ENCODE measurements at places on chromosomes 2 and 18. TPM values are rescaled to one million over a fixed set of nuclear protein-coding genes. Genes with fewer than 3 reads are reported as not detected.

- no peak for DNase-seq
These were observed 6.9 kb downstream of the ACYP2 start for GRCh38 chr2:54122171-54122935.

DNA sequence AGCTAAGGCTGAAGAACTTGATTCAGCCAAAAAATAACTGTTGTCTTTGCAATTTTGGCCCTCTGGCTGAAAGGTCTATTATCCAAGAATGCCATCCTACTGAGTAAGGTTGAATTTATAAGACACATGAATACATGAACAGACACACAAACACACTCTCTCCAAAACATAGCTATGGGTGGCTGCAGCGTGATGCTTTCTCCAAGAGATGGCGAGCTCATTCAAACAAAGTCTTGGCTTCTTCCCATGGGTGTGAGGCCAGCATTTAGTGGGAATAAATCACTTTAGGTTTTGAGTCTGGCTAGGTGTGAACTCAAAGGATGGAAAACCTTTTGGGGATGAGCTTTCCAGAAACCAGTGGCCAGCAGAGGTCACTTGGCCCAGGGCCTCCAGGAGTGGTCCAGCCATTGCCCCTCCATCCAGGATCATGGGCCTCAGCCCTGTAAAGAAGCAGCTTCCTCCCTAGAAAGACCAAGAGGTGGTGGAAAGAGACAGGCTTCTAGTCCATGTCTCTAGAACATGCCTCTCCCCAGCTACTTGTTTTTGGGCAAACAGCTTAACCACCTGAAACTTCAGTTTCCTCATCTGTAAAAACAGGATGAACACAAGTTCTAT, 11.0 kb upstream of the OSR1 start:
- no peak for DNase-seq

DNA sequence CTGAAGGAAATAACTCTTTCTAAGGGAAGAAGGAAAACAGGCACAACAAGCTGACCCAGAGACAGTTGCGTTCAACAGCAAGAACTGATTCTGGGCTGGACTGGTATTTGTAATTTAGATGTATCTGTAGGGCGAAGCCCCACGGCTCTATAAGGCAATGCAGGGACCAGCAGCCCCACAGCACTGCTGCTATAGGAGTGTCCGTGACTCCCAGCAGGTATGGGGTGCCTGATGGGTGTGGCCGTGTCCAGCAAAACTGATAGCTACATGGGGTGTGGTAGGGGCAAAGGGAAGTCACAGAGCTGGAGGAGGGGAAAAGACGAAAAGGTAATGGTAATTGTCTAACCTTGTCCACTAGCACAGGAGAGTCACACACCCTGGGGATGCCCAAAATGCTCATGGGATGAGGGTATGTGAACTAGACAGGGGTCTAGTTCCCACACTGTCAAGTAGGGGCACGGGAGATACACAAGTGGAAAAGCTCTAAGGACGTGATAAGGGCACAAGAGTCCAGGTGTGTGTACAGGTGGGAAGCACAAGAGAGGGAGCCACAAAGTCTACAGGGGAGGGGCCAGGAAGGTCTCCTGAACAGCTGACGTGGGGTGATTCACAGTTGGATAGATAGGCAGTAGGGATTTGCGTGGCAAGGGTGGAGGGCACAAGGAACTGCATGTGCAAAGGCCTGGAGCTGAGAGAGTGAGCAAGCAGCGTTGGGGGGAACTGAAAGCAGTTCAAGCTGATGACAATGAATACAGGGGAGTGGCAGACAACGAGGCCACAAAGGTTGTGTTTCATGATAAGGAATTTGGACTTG, 48.5 kb upstream of the ASPRV1 start:
- no peak for DNase-seq

DNA sequence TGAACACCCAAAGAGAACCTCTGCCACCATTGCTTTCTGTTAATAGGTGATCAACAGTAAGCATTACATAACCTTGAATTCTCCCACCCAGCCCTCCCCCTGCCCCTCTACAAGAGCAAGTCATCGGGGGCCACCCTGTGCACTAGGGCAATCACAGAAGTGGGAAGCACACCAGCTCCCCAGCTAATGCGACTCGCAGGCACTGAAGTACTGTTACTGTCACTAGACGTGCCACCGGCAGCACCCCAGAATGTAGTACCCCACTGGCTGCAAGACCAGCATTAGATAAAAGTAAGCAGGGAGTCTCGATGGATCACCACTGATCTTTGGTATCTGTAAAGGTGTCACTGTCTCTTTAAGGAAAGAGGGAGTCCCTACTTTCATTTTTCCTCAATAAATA, 167.6 kb downstream of the FAM210A start:
- DNase-seq: no peak

GRCh38 chr2:86225581-86225980, 26.3 kb downstream of the MRPL35 start:
- no peak for DNase-seq

The ADD2 gene
- not detected for total RNA-seq

DNA sequence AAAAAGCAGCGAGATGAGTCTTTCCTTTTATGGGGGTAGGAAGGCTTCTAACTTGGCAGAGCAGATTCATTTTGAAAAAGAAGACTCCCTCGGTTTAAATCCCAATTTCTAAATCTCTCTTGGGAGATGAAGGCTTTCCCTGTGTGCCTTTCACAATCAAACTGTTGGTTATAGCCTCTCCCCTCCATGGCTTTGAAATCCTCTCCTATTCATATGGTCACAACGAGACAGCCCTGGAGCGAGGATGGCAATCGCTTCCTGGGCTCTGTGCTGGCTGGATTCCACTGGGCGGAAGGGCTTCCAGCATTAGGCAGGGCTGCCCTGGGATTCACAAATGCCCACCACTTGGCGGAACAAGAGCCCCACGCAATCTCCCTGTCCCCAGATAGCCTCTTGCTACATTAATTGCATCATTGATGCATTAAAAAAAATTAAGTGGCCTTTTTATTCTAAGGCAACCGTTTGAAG, 1.6 kb downstream of the CAVIN2 start:
- no peak for DNase-seq

The IL36RN gene
- total RNA-seq: not detected

The LTBP1 gene
- 8.7 TPM for total RNA-seq

DNA sequence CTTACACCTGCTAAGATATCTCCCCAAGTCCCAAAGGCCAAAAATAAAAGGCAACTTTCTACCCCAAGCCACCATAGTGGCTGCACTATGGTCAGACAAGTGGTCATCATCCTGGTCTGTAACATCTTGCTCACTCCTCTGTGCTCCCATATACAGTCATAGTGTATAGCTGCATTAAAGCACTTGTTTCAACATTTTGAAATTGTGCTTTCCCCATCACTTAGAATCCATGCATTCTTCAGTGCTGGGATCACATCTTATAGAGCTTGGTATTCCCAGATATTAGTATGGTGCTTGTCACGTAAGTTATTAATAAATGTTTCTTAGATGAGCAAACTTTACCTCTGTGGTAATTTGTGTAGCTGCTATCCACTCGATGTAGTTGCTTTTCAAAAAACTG, 40.4 kb upstream of the CDC42EP3 start:
- no peak for DNase-seq

- peak; percentile 56 for DNase-seq
These were observed 12.9 kb downstream of the ARPC2 start for GRCh38 chr2:218229851-218230250.

- no peak for DNase-seq
These were observed 13.7 kb downstream of the NCL start for GRCh38 chr2:231450548-231450989.

- no peak for DNase-seq
These were observed 75.3 kb downstream of the DNMT3A start for GRCh38 chr2:25266399-25266798.

The GLS gene
- 177 TPM for total RNA-seq

GRCh38 chr2:29444150-29444549, 328.9 kb downstream of the CLIP4 start:
- no peak for DNase-seq

GRCh38 chr2:137865954-137866540, 98.2 kb upstream of the HNMT start:
- no peak for DNase-seq

The SCN3A gene
- total RNA-seq: 0.19 TPM
